Activated CD8-positive, alpha-beta T cell treated with anti-CD3 and anti-CD28 coated beads, Interleukin-2, amount 10 ng/mL, durations not matched to agents 7 days and 5 days (primary cell): ENCODE measurements at places on chromosomes 2 and 18. TPM values are rescaled to one million over a fixed set of nuclear protein-coding genes. Genes with fewer than 3 reads are reported as not detected.

DNA sequence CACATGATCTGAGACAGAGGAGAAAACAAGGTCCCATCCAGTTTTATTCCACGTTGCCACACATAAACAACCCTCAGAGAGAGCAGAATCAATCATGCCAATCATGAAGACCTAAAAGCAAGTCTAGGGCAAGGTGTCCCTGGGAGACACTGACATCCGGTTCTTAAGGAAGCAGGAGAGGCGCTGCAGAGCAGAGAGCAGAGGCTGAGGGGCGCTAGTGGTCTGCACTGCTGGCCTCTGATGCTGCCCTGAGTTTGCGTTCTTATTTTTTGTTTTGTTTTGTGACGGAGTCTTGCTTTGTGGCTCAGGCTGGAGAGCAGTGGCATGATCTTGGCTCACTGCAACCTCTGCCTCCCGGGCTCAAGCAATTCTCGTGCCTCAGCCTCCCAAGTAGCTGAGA lies 83.3 kb downstream of the SMIM21 start:
- DNase-seq, result no peak

DNA sequence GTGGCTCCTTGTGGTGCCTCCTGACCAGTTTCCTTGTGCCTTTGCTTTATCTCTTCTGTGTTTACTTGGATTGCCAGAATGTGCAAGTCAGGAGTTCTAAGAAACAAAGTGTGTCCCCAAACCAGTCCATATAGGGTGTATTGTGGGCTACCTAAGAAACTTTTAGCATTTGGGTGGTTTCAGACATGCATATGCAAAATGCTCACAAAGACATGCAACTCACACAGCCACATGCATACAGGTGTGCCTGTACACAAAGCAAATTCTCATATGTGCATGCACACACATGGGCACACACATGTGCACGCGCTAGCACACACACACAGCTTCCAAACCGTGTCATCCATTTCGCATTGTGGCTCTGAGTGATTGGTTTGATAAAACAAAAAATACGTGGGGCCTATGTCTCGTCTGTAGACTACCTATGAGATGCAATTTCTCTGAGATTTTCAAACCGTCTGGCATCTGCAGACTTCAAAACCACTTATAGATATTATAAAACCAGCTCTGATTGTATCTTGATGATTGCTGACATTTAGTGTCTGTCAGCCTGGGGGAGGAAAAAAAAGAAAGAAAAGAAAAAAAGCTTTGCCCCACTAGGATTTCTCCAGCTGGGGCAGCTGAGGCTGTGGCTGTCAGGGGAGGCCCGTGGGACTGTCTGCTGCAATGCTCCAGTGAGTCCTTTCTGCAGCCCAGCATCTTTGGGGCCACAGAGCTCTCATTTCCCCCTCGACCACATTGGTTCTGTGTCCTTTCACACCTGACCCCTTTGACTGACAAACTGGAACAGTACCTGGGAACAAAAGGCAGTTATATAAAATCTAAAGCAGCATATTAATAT lies 556.1 kb downstream of the CMPK2 start:
- no peak for DNase-seq

DNA sequence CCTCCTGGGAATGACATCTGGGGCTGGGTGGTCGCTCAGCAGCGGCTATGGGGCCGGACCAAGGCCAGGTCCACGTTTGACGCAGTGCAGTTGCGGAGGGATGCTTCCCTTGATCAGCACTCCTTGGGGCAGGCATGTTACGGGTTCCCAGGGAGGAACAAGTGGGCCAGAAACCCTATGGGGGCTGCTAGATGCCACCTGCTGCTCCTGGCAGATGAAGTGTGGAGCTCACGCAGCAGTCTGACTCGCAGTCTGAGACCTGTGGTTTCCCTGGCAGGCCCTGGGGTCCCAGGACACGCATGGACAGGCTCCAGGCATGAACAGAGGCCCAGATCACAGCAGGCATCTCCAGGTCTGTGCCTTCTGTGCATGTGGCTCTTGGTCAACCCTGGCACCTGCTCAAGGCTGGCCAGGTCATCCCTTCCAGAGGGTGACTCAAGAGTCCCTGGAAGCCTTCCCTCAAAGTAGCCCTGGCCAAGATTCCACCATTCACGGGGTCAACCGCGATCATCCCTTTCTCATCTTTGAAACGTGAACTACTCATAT lies 20.0 kb downstream of the KCNF1 start:
- DNase-seq, result no peak

- DNase-seq, result no peak
Measured at GRCh38 chr2:220653776-220654175, 918.3 kb downstream of the EPHA4 start.

GRCh38 chr2:174487820-174488162 lies 962 bp upstream of the GPR155 start:
- no peak for DNase-seq

GRCh38 chr2:231720987-231721966 lies 13.0 kb downstream of the PTMA start:
- DNase-seq, result no peak

DNA sequence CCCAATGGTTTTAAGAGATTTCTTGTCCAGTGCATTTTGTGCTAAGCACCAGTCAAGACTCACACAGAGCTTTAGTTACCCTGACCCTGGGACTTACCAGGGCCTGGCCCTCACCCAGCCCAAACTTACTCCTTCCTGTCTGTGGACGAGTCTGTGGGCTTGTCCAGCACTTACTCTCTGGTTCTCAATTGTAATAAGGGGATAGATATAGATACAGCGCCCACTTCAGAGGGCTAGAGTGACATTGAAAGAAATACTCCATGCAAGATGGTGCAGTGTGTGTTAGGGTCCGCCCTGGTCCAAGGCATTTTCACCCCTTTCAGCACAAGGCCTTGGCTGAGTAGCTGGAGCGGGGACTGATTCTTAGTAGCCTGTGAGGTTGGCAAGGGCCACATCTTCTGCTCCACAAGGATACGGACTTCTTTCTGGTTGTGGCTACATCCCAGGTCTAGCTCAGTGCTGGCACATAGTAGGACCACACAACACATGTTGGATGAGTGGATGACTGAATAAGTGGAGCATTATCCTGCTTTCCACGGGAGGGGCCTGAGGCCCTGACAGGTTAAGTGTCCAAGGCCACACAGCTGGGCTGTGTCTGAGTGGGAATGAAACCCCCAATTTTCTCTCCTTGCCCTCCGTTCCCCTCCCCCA lies 3.8 kb upstream of the ARID5A start:
- peak; percentile 20 for DNase-seq

- no peak for DNase-seq
Measured at GRCh38 chr2:65129286-65129825, 550 bp downstream of the RAB1A start.

GRCh38 chr2:66813976-66814375 lies 379.1 kb downstream of the MEIS1 start:
- no peak for DNase-seq

ASB18 gene
- total RNA-seq, result not detected

ANKRD29 gene
- total RNA-seq, result not detected
